Epithelial cell of umbilical artery (primary cell): ENCODE measurements at places on chromosomes 3 and 15. TPM values are rescaled to one million over a fixed set of nuclear protein-coding genes. Genes with fewer than 3 reads are reported as not detected.

DAZL gene
- total RNA-seq, result not detected in 2 replicates

PRR20G gene
- total RNA-seq, result not detected in 2 replicates

LMCD1 gene
- total RNA-seq, result 16.1 and 20.1 TPM in 2 replicates

EFHB gene
- total RNA-seq, result 0.65 TPM in 1 of 2 replicates, not detected in the other

CHST14 gene
- 10.7 and 12.2 TPM in 2 replicates for total RNA-seq

MORC1 gene
- not detected in 2 replicates for total RNA-seq

TEX55 gene
- not detected in 2 replicates for total RNA-seq

RFC4 gene
- 42.6 and 49.2 TPM in 2 replicates for total RNA-seq

DNAH12 gene
- under 0.01 TPM in 1 of 2 replicates, not detected in the other for total RNA-seq

SNX1 gene
- 40.3 and 52.1 TPM in 2 replicates for total RNA-seq

CKMT1B gene
- not detected in 2 replicates for total RNA-seq

DHFR2 gene
- total RNA-seq, result 1.9 and 2.1 TPM in 2 replicates

ISL2 gene
- total RNA-seq, result under 0.01 TPM in 1 of 2 replicates, not detected in the other

KAT2B gene
- 3.9 and 9.7 TPM in 2 replicates for total RNA-seq

CCDC50 gene
- 155 and 191 TPM in 2 replicates for total RNA-seq

FOXB1 gene
- not detected in 2 replicates for total RNA-seq

GOLGA8G gene
- total RNA-seq, result not detected in 2 replicates

ATP11B gene
- 55.2 and 66.0 TPM in 2 replicates for total RNA-seq

NCEH1 gene
- total RNA-seq, result 13.6 and 18.1 TPM in 2 replicates

ALPK3 gene
- 9.1 and 13.1 TPM in 2 replicates for total RNA-seq

GABRB3 gene
- total RNA-seq, result 0.32 and 0.61 TPM in 2 replicates

P2RY13 gene
- not detected in 2 replicates for total RNA-seq

CLPX gene
- 40.9 and 57.4 TPM in 2 replicates for total RNA-seq

TGM5 gene
- total RNA-seq, result not detected in 2 replicates

TM4SF18 gene
- 48.7 and 164 TPM in 2 replicates for total RNA-seq

TGFBR2 gene
- 280 and 310 TPM in 2 replicates for total RNA-seq

KATNBL1 gene
- 58.5 and 82.2 TPM in 2 replicates for total RNA-seq
